Suppressor macrophage (primary cell): ENCODE measurements at places on chromosomes 12 and 14.

DNA sequence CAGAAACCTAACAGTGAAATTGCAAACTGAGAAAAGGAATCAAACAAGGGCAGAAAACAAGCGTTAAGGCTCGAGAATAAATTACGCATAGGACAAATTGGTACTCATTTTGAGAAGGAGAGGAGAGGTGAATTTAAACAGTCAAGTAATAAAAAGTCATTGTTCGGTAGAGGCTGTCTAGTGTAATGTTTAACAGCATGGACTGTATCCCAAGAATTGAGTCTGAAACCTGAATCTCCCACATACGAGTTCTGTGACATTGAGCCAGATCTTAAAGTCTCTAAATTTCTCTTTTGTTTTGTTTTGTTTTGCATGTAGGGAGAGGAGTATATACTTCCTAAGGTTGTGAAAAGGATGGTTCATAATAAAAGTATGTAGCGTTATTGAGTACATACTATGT, 216.5 kb upstream of the BTG1 start:
- DNase-seq = no peak

- no peak for DNase-seq
These were observed 7.3 kb upstream of the MYO1A start for GRCh38 chr12:57057067-57057751.

- no peak for DNase-seq
These were observed 51.2 kb upstream of the KCNH3 start for GRCh38 chr12:49487605-49488004.

DNA sequence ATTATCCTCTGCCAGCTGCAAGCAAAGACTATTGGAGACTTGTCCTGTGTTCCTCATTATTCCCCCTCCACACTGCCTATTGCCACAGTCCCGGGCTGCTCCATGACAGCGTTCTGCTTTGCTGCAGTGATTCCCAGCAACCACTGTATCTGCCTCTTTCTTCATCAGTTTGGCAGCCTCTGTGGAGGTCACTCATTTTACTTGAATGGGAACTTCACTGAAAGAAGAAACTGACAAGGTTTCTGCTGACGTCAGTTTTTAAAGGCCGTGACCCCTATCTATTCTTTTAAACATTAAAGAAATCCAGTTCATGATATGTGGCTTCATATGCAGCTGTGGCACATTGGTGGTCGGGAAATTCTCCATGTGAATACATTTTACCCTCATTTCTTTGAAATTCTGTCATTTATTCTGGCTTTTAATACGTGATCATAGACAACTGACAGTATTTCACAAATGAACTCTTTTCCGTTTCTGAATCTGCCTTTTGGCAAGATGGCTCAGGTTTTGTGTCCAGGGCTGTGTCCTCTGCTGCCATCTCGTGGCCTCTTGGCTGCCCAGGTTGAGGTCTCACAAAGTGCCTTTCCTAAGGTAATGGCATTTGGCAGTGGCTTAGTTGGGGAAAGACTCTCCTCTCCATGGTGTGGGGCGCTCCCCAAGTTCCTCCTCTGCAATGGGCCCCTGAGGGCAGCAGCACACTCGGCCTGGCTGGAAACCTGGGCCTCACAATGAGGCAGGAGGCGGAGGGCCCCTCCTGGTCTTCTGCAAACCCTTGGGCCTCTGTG, 5.8 kb downstream of the TMEM253 start:
- peak; percentile 91 for DNase-seq

- DNase-seq = peak; percentile 18
These were observed 821 bp downstream of the TMEM106C start for GRCh38 chr12:47964106-47964728.

DNA sequence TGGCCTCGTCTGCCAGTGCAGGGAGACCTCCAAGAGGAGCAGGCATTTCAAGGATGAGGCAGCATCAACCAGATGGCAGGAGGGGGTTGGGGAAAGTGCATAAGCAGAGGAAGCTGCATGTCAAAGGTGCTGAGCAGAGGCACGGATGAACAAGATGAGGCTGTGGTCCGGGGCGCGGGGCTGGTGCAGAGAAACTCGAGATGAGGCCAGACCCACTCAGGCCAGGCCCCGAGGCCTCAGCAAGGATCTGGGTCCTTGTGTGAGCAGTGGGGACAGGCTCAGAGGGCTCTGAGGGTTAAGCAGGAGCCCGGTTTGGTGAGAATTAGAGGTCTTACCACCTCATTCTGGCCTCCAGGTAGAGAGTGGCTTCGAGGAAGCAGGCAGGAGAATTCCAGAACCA, 98.8 kb downstream of the DICER1 start:
- no peak for DNase-seq

DNA sequence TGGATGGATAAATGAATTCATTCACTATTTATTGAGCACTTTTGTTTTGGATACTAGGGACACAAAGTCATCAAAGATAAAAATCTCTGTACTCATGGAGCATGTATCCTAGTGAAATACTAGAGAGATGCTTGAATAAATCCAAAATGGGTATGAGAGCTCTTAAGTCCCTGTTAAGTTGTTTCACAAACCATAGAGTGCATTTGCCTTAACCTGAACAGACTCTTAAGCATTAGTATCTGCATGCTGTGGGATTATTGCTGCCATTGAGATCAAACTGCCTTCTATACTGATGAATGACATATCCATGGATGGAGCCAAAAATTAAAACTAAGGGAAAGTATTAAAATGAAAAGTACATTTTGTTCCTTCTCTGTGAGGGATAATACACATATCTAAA, 206.5 kb upstream of the KRR1 start:
- no peak for DNase-seq

- DNase-seq = no peak
These were observed 25.0 kb upstream of the POLR3B start for GRCh38 chr12:106332536-106332935.

DNA sequence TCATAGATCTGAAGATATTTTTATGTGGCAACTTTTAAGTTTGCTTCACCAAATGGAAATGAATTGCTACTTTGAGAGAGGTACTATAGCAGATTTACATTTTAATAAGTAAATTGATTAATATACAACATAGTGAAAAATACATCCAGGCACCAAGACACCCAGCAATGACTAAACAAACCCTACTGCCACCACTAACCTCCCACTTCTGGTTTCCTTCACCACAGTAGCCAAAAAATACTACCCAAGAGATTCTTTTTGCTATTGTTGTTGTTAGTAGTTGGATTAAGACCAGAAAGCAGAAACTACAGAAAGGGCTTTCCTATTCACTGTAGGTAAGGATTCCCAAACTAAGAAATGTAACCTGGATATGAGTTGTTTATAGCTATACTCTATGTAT, 54.1 kb downstream of the COCH start:
- peak; percentile 5 for DNase-seq

DNA sequence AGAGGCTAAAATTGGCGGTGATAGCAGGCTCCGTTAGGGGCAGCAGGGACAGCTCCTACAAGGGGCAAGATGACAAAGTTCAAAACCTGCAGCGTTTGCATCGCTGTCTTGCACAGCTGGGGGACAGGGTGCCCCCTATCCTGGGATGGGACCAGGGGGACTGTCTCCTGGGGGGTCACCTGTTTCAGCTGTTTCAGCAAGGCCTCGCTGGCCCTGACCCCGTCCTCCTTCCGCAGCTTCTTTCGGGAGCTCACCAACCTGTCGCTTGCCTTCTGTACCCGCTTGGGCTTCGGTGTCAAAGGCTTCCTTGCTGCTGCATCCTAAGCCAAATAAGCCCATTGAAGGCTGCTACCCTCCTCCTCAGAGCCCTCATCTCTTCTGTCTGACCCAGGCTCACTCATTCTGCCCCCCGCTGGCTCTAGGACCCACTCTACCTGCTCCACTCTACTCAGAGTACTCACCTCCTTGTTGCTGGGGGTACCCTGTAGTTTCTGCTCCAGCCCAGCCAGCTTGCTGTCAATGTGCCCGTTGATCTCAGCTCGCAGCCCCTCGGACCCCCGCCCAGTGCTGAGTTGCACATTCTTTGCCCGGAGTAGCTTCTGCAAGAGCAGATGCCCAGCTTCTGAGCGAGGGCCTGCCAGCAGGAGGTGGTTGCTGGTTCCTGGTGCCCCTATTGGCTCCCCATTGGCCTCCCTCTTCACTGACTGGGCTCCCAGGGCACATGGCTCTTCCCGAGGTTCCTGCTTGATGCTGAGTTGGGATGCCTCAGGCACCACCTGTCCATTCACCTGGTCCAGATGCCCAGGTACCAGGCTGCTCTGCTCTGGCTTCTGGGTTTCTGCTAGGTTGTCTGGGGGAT, 12.4 kb upstream of the PRKAG1 start:
- no peak for DNase-seq

DNA sequence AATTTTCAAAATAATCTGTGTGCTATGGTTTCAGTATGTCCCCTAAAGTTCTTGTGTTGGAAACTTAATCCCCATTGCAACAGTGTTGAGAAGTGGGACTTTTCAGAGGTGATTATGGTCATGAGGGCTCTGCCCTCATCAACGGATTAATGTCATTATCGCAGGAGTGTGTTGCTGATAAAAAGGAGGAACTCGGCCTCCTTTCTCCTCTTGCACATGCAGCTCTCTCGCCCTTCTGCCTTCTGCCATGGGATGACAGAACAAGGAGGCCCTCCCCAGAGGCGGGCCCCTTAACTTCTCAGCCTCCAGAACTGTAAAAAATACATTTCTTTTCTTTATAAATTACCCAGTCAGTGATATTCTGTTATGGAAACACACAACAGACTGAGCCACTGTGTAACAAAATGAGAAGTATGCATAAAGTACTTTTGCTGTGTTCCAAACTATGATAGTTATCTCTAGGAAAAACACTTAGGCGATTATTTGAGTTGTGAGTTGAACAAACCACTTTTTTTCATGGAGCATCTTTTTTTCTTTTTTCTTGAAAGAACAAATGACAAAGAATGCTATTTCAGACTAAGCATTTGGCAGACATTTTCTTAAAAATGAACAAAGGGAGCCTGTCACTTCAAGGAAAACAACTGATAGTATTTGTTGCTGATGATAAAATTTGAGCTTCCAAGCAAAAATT, 134.8 kb upstream of the FUT8 start:
- DNase-seq = no peak

- no peak for DNase-seq
These were observed 1.4 kb upstream of the RACGAP1 start for GRCh38 chr12:50026691-50027090.

- DNase-seq = no peak
These were observed 81.6 kb upstream of the TMTC2 start for GRCh38 chr12:82605115-82605514.

GRCh38 chr12:109926488-109927210, 26.6 kb downstream of the TCHP start:
- DNase-seq = no peak

GRCh38 chr14:53249059-53249458, 95.9 kb upstream of the DDHD1 start:
- DNase-seq = no peak

GRCh38 chr14:105865904-105866840, 339.8 kb downstream of the TMEM121 start:
- DNase-seq = no peak

DNA sequence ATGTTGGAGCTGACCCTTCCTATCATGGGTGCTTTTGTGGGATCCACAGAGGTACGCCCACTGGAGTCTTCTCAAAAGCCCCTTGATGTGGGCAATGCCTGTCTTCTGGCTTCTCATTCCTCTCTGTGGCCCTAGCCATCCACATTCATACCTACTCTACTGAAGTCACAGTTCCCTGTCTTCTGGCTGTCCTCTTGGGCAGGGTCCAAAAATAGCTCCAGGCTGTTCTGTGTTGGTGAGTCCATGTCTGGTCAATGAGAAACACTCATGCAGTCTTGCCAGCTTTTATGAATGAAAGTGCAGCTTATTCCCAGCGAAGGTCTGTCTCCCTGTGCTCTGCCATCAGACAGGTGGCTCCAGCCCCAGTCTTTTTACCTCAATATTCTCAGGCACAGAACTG, 135.9 kb upstream of the MDM1 start:
- DNase-seq = no peak
